NCI-H345 (cell line): ENCODE measurements at places on chromosomes 2 and 18.
A peak's percentile ranks its signal among the peaks of the same experiment; 100 is the strongest.

- no peak for DNase-seq
Measured at GRCh38 chr2:226159875-226160479, 639.6 kb downstream of the IRS1 start.

DNA sequence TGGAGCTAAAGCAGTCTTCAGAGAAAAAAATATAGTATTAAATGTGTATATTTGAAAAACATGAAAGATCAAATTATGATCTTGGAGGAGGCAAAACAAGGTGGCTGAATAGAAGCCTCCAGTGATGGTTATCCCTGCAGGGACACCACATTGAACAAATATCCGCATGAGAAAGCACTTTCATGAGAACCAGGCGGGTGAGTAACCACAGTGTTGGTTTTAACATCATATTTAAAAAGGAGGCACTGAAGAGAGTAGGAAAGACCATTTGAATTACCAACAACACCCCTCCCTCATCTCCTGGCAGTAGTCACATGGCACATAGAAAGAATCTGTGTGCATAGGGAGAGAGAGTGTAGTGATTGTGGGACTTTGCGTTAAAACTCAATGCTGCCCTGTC lies 759.6 kb upstream of the NRXN1 start:
- DNase-seq: no peak

GRCh38 chr2:115083225-115083624 lies 640.8 kb downstream of the DPP10 start:
- no peak for DNase-seq

GRCh38 chr2:20052229-20052851 lies 912 bp upstream of the LAPTM4A start:
- peak; percentile 69 for DNase-seq

- no peak for DNase-seq
Measured at GRCh38 chr2:143261986-143262385, 132.8 kb downstream of the ARHGAP15 start.

- no peak for DNase-seq
Measured at GRCh38 chr2:183214680-183215079, 90.4 kb downstream of the NUP35 start.

DNA sequence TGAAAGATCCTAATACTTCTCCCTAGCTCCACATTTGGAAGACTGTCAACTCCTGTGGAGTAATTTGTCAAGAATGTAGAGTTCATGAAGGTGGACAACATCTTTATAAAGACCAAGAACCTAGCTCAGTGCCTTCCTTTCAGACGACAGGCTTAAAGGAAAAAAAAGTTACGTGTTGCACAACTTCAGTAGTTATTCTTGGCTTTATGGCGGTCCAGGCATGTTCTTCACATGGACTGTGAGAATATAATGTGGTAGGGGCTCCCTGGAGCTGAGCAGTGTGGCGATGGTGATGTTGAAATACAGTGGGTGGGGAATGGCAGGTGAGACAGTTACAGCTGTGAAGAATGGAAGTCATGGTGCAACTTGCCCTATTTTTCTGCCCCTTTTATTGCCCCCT lies 3.9 kb downstream of the TAF1B start:
- no peak for DNase-seq

- DNase-seq: peak; percentile 88
Measured at GRCh38 chr18:45464619-45465018, 150.7 kb upstream of the SLC14A2 start.

GRCh38 chr2:12816379-12817306 lies 99.9 kb downstream of the TRIB2 start:
- DNase-seq: no peak

DNA sequence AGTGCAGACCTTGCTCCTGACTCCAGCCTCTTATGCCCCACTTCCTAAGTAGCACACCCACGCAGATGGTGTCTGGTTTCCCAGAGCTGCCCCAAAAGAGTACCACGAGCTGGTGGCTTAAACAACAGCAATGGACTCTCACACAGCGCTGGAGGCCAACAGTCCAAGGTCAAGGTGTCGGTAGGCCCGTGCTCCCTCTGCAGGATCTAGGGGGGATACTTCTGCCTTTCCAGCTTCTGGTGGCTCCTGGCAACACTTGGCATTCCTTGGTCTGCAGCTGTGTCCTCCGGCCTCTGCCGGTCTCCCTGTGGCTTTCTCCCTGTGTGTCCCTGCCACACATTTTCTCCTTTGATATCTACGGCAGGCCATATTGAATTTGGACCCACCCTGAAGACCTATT lies 99.0 kb downstream of the TSHZ1 start:
- no peak for DNase-seq

DNA sequence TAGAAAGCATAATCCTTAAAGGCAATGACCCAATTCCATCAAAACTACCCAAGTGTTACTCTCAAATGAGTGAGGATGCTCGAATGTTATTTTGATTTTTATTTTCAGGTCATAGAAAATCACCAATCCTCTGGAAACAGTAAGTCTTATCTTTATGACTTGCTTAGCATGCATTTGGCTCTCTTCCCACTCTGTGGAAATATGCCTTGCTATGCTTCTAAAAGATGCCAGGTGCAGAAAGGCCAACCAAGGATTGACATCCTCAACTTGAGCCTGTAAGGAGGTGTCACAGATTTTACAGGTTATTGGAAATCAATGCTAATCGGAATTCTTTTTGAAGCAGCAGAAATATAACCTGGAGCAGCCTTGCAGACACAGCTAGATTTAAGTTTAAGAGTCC lies 543.9 kb upstream of the LINC00305 start:
- DNase-seq: no peak

DNA sequence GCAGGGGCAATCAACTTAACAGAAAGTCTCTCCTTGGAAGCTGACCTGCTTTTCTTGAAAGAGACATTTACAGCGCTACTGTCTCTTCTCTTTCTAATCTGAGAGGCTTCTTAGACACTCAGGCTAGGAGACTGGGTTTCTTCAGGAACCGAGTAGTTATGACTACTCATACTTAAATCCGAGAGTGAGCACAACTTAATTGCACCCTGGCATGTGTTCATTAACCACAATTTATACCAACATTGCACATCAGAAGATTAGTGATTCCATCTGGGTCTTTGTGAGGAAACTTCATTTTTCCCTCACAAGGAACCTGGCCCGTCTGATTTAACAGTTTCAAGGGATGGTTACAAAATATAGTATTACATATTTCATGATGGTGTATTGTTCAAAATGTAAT lies 176.9 kb downstream of the UBE2E3 start:
- DNase-seq: no peak

DNA sequence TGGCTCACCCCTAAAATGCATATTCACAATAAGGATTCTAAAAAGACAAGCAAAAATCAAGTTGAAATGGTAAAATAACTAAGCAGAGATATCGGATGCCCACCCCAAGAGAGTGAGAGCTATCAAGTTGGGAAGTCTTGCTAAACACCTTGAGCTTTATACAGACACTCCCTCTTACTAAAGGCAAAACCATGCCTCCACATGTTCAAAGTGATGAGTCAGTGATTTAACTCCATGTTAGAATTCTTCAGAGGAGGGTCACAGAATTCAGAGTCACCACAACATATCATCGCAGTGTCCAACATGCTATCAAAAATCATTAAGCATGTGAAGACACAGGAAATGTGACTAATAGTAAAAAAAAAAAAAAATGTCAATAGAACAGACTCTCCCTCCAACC lies 20.6 kb upstream of the ST8SIA3 start:
- no peak for DNase-seq

GRCh38 chr2:144679942-144680341 lies 160.0 kb upstream of the ZEB2 start:
- DNase-seq: peak; percentile 88

DNA sequence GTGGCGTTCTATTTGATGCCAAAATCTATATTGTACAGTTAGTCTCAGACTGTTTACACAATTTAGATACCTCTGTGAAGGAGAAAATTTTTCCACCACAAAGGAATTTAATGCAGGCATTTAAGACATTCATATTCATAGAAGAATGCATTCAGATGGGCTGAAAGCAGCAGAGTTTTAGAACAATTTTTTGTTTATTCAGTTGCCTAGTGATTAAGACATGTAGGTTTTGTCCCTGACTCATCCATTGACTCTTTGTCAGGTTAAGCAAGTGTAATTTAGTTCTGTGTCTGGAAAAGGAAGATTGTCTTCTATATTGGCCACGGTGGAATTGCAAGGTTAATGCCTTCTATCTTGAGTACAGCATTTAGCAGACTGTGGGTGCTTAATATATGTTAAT lies 515.0 kb downstream of the PARD3B start:
- DNase-seq: no peak

GRCh38 chr18:39366656-39367055 lies 1801.1 kb upstream of the CELF4 start:
- no peak for DNase-seq

DNA sequence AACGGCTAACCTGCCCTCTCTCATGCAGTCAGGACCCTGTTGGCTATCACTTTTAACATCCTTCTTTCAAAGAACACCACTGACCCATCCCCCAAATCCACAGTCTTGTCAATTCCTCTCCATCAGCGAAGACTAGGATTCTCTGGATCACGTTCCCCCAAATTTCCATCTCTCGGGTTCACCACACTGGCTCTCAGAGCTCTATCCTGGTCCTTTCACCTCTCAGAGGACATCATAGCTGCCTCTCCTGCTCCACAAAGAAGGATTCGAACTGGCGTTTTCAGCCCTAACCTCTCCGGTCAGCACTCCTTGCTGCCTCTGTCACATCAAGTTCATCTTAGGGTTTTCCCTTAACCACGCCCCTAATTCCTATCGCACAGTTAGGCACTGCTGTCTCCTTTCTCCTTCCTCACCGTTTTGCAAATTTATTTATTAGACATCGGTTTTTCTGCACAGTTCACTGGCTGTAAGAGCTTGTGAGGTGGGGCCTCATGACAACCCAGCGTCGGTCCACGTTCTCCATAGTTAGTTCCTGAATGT lies 247.5 kb upstream of the PXDN start:
- DNase-seq: no peak

DNA sequence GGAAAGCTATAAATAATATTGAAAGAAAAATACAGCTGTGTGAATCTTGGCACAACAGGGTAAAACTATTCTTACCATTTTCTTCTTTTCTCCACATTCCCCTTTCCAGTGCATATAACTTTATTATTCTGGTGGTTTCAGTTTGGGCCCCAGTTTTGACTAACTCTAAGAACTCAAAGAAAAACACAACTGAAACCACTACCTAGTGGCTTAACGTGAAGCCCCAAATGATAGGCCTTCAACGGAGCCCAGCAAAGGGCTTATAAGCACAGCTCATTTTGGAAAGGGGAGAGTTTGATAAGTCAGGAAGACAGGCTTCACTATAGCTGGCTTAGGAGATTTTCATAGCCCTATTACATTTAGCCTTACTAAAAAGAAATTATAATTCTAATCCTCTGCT lies 62.4 kb downstream of the PPP1R1C start:
- DNase-seq: no peak

GRCh38 chr2:182915369-182916326 lies 49.2 kb upstream of the FRZB start:
- DNase-seq: peak; percentile 6

DNA sequence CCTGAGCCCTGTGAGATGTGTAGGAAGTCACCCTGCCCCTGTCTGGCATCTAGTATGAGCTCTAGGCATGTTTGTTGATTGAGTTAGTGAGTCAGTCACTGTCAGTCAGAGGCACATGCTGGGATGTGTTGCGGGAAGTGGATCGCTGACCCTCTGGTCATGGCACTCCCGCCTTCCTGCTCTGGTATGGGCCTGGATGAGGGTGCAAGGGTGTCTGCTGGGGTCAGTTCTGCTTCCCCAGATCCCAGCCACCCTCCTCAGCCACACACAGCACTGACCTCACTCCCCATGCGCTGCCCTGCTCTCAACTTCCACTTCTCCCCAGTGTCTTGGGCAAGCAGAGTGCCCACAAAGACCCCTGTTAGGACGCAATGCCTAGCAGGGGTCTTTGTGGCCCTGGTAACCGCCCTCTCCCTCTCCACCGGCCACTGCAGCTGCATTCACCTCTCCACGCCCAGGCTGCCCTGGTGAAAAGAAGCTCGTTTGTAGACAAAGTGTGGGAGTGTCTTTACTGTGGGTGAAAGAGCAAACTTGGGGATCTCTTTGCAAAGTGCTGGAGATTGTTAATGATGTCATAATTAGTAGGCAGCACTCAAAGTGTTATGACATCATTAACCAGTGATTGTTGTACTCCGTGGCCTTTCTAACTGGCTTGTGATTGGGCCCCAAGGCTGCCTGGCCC lies 252.1 kb downstream of the LDLRAD4 start:
- no peak for DNase-seq

- DNase-seq: no peak
Measured at GRCh38 chr2:164141271-164141670, 405.5 kb upstream of the FIGN start.

GRCh38 chr2:6694555-6694954 lies 171.2 kb downstream of the CMPK2 start:
- DNase-seq: peak; percentile 77

DNA sequence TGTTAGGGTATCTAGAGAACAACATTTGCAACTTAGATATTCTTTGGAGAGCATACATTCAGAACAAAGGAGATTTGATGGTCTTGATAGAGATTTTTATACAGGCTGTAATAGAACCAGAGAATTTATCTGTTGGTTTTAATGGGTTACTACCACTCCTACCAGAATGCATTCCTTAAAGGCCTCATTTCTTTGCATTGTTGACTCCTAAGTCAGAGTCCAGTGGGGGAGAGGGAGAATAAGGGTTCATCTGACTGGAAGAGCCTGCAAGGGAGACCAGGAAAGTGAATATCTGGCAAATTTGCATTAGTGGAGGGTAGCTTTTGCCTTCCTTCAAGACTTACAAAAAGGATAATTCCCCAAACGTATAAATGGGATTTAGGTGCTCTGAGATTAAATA lies 29.7 kb downstream of the AGPS start:
- no peak for DNase-seq
